ENCODE measurements at places on chromosomes 13 and 19.

GRCh38 chr19:2494447-2495129 lies 18.7 kb downstream of the GADD45B start:
- DNase-seq, result peak; percentile 72

DNA sequence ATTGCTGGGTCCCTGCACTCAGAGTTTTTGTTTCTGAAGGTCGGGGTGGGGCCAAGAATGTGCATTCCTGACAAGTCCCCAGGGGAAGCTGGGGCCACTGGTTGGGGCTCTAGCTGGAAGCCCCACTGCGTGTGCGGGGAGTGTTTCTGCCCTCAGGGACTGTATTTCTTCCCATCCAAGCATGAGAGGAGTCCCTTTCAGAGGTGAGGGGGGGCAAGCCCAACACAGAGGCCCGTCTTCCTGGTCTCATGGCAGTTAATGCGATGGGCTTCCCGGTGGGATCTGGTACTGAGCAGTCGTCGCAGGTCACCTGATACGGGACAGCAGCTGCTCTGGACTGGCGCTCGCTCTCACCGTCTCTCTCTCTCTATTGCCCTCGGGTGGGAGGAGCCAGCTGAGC lies 50.4 kb downstream of the GPR12 start:
- no peak for DNase-seq

GRCh38 chr13:48497669-48498068 lies 35.2 kb downstream of the RCBTB2 start:
- no peak for DNase-seq

DNA sequence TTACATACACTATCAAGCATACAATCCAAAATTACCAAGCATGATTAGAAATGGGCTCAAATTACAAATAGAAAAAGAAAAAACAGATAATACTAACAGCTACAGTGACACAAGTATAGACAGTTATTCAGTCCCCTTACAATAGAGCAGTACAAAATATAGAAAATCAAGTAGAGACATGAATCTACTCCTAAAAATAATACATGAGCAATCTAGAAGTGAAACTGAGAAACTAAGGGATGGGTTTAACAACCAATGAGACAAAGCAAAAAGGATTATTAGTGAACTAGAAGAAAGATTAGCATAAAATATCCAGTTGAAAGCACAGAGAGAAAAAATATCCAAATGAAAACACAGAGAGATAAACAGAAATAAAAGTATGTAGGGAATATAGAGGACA lies 426.7 kb downstream of the TBC1D4 start:
- no peak for DNase-seq

- DNase-seq, result no peak
Measured at GRCh38 chr19:2413159-2413558, 14.2 kb downstream of the TIMM13 start.

- no peak for DNase-seq
Measured at GRCh38 chr19:5711025-5711424, 8.9 kb downstream of the LONP1 start.

DNA sequence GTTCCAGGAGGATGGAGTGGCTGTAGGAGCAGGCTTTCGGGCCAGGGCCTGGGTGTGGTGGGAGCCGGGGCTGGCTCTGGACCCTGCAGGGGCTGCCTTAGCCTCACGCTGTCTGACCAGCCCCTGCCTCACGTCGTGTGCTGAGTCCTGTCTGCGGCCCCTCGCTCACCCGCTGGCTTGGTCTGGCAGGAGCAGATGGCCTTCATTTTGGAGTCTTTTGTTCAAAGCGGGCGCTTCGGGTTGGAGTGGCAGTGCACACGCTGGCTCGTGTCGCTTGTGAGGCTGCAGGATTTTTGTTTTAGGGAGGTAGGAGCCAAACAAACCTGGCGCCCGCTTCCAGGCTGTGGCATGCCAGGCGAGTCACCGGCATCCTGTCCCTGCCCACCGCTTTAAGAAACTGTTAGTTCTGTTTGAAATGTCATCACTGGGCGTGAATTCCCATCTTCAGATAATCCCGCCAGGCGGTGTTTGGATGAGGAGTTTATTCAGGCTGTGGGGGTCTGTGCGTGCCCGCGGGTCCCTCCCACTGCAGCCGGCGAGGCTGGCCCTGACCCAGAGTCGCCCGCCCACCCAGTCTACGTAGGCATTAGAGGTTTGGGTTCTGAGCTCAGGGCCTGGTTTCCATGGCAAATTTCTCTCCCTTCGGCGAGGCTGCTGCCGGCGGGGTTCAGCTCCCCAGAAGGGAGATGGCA lies 89.8 kb downstream of the KDM4B start:
- DNase-seq, result no peak

DNA sequence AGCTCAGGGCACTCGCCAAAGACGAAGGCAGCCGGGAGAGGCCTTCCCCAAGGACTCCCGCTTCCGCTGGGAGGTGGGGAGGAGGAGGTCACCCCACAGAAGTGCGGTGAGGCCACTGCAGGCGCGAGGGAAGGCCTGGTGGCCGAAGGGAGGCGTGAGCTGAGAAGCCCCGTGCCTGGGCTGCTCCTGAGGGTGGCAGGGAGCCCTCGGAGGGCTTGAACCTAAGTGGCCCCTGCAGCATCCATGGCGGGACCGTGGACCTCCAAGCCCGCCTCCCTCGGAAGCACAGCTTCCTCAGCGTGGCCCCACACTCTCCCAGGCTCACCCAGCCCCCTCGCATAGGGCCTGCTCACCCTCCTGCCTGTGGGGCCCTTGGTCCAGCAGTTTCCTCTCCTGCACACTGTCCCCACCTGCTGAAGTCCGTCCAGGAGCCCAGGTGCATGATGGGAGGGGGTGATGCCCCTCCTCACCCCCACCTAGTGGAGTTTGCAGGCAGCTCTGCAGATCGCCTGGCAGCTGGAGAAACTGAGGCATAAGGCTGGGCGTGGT lies 25.9 kb downstream of the EFNA2 start:
- DNase-seq, result no peak

- no peak for DNase-seq
Measured at GRCh38 chr13:98878486-98879126, 99.3 kb downstream of the DOCK9 start.

DNA sequence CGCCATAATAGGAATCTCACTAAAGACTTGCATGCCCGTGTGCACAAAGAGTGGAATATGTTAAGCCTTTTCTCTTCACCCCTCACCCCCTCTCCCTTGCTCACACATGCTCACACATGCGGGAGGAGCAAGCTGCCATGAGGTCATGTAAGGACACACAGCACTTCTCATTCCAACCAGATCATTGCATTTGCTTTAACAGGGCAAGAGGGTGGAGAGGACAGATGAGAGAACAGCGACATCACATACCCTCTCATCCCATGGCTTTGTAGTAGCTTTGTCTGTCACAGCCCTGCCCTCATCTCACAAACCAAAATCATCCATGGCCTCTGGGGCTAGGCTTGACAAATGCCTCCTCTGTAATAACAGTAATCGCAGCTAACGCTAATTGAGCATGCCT lies 145.6 kb upstream of the FRY start:
- no peak for DNase-seq

DNA sequence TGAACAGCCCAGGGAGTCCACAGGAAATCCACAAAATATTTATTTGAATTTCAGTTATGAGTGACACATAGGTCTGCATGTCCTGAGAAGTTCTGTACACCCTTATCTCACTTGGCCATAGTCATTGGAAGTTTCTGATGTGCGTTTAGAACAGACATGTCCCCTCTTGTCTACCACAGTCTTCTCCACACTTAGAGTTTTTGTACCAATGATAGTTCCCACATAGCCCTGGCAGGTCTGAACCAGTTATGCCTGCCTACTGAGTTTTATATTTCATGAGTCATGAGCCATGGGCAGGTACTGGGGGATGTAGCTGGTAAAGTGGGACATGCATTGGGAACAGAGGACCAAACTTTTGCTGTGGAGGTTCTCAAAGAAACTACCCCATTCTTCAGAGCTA lies 11.3 kb downstream of the ZNF132 start:
- no peak for DNase-seq

DNA sequence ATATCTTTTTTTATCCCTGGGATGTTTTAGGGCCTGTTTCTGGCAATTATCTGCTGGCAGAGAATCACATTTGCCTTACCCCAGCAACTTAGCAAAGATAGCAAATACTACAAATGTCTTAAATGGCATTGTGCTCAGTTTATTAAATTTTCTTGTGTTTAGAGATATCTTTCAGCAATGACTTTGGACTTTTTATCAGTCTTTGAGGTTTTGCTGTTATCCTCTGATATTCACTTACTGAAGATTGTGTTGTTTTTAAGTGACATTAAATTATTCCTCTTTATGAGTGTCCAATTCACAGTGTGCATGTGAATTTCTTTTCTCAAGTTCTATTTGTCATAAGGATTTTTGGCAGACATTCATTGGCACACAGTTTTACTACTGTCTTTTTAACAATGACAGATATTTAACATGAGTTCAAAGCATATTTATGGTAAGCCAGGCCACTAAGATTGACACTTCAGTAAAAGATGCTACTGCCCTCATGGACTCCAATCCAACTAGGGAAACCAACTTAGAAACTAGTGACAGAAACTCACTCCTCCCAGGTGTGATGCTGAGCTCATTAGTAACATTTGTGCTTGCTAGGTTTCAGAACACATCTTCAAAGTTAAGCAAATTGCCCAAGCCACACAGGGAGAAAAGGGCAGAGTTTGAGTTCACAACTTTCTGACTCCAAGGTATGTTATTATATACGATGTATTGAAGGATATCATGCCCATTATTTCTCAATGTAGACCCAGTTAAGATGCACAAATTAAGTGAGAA lies 481.9 kb downstream of the GPC6 start:
- peak; percentile 5 for DNase-seq

DNA sequence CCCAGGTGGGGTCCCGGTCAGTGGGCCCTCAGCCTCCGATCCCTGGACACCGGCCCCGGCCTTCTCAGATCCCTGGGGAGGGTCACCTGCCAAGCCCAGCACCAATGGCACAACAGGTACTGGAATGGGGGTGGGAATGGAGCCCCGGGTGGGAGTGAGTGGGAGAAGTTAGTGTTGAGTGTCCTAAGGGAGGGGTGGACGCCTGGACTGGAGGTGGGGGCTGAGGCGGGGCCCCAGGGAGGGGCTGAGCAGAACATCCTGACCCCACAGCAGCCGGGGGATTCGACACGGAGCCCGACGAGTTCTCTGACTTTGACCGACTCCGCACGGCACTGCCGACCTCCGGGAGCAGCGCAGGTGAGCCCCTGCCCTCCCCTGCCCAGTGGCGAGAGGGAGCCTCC lies 17.7 kb downstream of the EPN1 start:
- no peak for DNase-seq

DNA sequence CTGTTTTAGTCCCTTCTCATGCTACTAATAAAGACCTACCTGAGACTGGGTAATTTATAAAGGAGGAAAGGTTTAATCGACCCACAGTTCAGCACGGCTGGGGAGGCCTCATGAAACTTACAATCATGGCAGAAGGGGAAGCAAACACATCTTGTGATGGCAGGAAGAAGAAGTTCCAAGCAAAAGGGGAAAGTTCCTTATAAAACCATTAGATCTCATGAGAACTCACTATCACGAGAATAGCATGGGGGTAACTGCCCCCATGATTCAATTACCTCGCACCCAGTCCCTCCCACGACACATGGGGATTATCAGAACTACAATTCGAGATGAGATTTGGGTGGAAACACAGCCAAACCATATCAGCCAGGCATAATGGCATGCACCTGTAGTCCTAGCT lies 13.0 kb upstream of the STRN4 start:
- no peak for DNase-seq

- DNase-seq, result peak; percentile 25
Measured at GRCh38 chr13:106182404-106182803, 353.1 kb downstream of the EFNB2 start.

DNA sequence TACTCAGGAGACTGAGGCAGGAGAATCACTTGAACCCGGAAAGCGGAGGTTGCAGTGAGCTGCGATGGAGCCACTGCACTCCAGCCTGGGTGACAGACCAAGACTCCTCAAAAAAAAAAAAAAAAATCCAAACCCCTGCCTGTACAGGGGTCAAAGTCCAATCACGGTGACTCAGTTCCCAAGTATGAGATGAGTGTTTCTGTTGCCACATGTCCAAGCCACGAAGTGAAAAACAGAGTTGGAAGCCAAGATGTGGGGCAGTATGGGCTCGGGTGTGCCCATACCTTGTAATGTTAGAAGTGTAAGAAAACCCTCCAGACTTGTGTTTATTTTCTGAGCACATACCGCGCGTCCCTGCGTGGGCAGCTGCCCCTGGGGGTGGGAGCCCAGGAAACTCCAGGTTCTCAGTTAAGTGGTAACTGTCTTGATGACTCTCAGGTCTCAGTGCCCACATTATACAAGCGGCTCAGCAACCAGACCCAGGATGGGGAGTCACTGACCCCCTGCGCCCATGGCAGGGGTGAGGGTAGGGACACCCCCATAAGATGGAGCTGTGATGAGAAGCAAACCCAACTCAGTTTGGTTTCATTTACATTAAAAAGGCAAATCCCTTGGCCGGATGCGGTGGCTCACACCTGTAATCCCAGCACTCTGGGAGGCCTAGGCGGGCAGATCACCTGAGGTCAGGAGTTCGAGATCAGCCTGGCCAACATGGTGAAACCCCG lies 1.2 kb upstream of the GPX4 start:
- DNase-seq, result no peak

DNA sequence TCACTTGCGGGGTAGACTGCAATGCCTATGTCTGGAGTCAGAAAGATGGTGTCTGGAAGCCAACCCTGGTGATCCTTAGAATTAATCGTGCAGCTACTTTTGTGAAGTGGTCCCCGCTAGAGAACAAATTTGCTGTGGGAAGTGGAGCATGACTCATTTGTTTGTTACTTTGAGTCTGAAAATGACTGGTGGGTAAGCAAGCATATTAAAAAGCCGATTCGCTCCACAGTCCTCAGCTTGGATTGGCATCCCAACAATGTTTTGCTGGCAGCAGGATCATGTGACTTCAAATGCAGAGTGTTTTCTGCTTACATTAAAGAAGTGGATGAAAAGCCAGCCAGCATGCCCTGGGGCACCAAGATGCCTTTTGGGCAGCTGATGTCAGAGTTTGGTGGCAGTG lies 9.5 kb upstream of the ERVV-1 start:
- no peak for DNase-seq

GRCh38 chr13:114179087-114179658 lies at the start of gene CFAP97D2:
CFAP97D2 (plus strand) TSS chr13:114179257; CDS start chr13:114179331, 74 bp downstream.
- DNase-seq, result no peak

- DNase-seq, result no peak
Measured at GRCh38 chr19:23343434-23344010, 51.7 kb downstream of the ZNF91 start.

- DNase-seq, result no peak
Measured at GRCh38 chr13:58991826-58992477, 1171.8 kb downstream of the DIAPH3 start.

GRCh38 chr13:74367193-74367592 lies 233.0 kb upstream of the KLF12 start:
- DNase-seq, result no peak

DNA sequence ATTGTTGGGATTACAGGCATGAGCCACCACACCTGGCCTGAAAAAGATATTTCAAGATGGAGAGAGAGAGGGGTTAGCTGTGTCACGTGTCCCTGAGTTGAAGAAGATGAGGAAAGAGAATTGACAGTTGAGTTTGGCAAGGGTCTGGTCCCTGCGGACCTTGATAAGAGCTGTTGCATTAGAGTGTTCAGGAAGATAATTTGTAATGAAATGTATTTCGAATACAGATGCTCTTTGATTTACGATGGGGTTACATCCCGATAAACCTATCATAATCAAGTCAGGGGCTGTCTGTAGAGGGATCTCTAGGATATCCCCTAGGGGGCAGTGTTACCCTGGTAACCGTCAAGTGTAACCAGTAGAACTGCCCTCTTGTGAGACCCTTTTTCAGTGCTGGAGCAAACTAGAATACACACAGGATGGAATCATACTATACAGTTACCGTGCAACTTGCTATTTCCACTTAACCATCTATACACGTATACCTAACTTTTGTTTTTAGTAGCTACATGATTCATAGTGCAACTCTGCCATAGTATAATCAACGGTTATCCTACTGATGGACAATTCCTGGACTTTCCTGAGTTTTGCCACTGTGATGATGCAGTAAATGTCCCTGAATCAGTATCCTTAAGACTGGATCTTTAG lies 1.5 kb upstream of the ELOF1 start:
- DNase-seq, result peak; percentile 97
